ENCODE measurements at places on chromosomes 16 and 17.

DNA sequence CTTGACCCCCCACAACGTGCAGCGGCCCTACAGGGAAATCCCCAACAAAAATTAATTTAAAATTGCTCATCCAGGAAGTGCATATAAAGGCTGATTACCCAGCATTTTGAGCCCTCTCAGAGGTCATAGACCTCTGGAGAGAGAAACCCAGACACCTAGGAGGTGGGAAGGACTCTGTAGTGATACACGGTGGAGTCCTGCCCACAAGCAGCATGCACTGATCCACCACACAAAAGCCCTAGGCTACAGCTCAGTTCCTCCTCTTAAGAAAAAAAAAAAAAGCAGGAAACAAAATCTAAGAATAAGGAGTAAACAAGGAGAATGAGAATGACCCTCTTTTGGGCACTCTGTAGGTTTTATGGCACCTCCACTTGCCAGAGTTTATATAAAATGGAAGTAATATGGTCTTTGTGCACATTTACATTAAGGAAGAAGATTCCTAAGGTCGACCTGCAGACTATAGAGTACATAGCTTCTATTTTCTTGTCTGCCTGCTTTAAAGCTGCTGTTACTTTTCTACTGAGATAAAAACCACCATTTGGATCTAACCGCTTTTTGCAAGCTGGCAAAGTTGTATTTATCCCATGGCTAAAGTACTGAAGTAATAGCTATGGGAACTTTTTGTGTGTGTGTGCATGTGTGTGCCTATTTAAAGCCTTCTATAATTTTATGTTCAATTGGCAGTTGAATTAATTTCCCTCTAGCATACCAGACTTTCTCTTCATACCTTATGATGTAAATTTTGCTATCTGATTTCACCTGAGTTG lies 46.9 kb downstream of the ACSM1 start:
- DNase-seq, result no peak

DNA sequence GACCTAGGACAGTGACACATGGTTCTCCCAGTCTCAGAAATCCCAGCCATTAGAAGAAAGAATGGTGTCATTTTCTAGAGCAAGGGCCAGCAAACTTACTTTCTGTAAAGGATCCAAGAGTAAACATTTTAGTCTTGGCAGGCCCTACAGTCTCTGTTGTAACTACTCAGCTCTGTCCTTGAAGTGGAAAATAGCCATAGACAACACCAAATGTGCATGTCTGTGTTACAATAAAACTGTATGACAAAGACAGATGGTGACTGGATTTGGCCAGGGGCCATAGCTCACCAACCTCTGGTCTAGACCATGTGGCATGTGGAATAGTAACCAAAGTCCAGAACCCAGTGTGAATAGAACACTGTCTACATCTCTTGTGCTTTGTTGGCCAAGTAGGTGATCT lies 286.5 kb downstream of the HS3ST4 start:
- no peak for DNase-seq

DNA sequence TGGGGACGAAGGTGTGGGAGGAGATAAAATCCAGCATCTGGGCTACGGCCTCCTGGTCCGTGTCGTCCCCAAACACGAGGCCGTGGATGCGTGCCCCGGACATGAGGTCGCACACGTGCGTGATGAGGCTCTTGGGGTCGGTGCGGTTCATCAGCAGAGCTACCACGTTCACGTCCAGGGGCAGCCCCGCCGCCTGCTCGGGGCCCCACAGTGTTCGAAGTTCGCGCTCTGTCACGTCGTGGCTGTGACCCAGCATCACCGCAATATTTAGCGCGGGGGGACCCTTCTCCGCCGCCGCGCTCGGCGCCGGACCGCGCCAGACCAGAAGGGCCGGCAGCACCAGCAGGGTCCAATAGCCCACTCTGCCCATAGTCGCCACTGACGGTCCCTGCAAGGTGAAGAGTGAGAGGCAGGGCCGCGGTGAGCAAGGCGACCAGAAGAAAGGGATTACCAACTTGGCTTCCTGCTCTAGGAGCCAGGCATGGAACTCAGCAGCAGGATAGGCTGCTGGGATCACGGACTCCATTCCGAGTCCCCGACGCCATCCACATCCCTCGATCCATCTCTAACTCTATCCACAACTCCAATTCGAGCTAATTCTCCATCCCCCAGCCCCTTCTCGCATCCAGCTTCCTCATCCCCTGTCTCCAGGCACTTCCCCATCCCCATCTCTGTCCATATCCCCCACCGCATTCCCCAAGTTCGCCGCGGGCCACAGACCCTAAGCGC lies 2.0 kb downstream of the GRIN2A start:
- DNase-seq, result no peak

GRCh38 chr17:6654841-6655731 lies 3.5 kb downstream of the C17orf100 start:
- DNase-seq, result no peak

DNA sequence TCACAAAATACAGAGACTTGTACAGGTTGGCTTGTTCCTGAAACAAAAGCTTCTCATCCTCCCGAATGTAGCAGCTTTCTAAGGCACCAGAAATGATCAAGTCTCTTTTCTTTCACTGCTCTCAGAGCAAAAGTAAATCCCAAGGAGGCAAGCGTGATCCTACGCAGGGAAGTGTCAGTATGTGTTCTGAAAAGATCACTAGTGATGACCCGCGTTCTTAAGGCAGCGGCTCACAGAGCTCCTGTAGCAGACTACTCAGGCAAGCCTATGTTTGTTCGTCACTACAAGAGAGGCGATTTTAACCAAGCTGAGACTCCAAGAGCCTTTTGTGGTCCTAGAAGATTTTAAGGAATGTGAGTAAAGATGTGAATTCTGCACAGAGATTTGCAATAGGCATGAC lies 34.5 kb downstream of the WIPI1 start:
- DNase-seq, result no peak

GRCh38 chr17:5759501-5759925 lies 175.2 kb upstream of the NLRP1 start:
- DNase-seq, result no peak
